ENCODE measurements at places on chromosomes 12 and 14.

- no peak for DNase-seq
Measured at GRCh38 chr14:90641615-90642243, 174.5 kb downstream of the TTC7B start.

DNA sequence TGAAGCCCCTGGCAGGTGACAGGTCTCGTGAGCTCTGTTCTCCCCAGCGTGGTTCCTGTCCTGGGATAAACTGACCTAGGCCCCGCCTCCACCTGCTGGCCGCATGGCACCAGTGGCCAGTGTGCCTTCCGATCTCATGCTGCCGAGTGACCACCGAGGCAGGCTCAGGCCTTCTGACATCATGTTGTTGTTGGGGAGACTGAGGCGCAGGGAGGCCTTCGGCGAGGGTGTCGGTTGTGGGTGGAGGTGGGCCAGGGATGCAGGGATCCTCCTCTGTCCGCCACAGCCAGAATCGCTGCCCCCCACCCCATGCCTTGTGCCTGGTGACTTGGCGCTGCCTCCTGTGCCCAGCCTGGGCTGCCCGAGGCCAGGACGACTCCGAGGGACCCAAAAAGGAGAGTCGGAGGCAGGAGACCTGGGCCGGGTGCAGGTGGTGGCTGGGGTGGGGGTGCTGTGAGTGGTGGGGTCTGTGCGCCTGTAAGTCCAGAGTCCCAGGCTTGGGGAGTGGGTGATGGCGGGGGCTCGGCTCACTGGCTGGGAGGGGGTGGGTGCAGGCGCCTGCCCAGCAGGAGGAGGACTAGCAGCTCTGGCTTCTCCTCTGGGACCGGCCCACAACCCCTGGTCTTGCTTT is 24.3 kb downstream of the ASPG start:
- no peak for DNase-seq

DNA sequence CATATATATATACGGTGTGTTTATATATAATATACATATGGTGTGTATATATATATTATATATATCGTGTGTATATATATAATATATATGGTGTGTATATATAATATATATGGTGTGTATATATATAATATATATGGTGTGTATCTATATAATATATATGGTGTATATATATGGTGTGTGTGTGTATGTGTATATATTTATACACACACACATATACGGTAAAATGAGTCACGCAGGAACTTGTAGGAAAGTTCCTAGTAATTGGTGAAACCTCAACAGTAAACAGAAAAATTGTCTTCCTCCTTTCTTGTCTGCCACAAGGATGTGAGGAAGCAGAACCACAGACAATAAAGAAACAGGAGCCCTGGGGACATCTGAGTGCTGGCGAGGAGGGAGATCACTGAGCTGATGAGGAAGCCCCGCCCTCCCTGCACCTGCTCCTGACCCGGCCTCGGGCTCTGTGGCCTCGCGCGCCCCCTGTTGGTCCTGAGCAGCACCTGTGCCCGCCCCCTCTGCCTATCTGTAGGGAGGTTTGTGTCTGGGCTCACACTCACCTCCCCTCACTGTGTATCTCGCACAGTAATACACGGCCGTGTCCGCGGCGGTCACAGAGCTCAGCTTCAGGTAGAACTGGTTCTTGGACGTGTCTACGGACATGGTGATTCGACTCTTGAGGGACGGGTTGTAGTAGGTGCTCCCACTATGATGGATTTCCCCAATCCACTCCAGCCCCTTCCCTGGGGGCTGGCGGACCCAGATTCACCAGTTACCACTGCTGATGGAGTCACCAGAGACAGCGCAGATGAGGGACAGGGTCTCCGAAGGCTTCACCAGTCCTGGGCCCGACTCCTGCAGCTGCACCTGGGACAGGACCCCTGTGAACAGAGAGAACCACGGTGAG is 1079.4 kb downstream of the TMEM121 start:
- peak; percentile 58 for DNase-seq

- DNase-seq: no peak
Measured at GRCh38 chr12:21831791-21832344, 57.4 kb upstream of the KCNJ8 start.

- peak; percentile 80 for DNase-seq
Measured at GRCh38 chr12:6914246-6914946, at the start of gene ENO2. TSS of gene ENO2 (plus strand) at chr12:6914580. CDS start at chr12:6915833, 1,253 bp downstream.

DNA sequence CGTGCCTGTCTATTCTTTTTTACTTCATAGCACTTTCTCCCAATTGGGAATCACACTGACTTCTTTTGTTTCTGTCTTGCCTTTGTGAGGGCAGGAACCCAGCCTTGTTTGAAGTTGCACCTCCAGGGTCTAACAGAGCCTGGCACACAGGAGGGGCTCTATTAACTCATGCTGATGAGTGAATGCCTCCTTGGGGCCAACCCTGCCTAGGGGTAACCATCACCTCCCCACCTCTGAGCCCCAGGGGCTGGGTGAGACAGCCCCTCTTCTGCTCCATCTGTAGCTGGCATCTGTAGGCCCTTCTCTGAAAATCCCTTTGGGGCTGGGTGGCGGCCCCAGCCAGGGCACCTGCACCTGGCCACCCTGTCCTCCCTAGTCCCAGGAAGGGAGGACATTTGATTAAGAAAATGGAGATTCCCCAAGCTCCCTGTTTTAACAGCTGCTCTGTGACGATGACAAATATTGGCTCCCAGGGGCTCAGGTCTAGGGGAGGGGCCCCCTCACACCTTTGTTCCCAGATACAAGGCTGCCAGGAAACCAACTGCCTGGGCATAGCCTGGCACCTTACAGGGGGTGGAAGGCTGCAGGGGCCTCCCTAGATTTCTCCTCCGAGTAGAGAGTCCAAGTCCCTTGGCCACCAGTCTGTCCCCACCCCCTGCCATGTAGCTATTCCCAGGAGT is 11.8 kb downstream of the TAMALIN start:
- no peak for DNase-seq
